Hepatocyte (in vitro differentiated cells): ENCODE measurements at places on chromosomes 13 and 19. TPM values are rescaled to one million over a fixed set of nuclear protein-coding genes. Genes with fewer than 3 reads are reported as not detected.

The CACNG8 gene
- total RNA-seq, result 0.13 TPM in 1 of 2 replicates, not detected in the other

The B3GLCT gene
- total RNA-seq, result 10.8 TPM in 2 replicates

The HPN gene
- total RNA-seq, result 150 and 162 TPM in 2 replicates

The RETN gene
- total RNA-seq, result not detected in 2 replicates

The ZNF331 gene
- total RNA-seq, result 12.8 and 15.6 TPM in 2 replicates

The SPACA4 gene
- total RNA-seq, result not detected in 2 replicates

The SELENOV gene
- total RNA-seq, result 0.50 and 2.0 TPM in 2 replicates

The TUBA3C gene
- not detected in 2 replicates for total RNA-seq

The FKRP gene
- 17.0 and 18.7 TPM in 2 replicates for total RNA-seq

DNA sequence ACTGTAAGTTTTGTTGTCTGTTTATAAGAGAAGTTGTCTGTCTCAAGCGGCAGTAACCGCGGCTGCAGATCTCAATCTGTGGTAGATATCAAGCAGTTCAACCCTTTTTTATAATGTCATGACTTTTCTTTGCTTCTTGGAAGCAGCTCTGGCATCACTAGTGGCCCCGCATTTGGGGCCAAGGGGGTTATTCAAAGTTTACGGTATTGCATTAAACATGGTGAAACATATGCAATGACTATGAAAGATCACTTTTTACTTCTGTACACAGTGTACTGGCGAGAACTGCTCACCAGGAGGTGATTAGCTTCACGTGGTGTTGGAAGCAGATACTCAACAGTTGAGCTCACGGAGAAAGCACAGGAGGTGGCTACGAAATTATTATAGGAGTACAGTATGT is 4.6 kb upstream of the FFAR3 start:
- no peak for DNase-seq
- H3K4me3 ChIP-seq, result no peak overlapping the region
- peak overlapping the region; percentile 39 for H3K27ac ChIP-seq

GRCh38 chr19:1739960-1740629 is 13.2 kb upstream of the ONECUT3 start:
- no peak overlapping the region for H3K27ac ChIP-seq
- H3K4me3 ChIP-seq, result no peak overlapping the region
- no peaks in the 10 kb centered on the region for H3K36me3 ChIP-seq
- H3K4me1 ChIP-seq, result no peaks in the 10 kb centered on the region

DNA sequence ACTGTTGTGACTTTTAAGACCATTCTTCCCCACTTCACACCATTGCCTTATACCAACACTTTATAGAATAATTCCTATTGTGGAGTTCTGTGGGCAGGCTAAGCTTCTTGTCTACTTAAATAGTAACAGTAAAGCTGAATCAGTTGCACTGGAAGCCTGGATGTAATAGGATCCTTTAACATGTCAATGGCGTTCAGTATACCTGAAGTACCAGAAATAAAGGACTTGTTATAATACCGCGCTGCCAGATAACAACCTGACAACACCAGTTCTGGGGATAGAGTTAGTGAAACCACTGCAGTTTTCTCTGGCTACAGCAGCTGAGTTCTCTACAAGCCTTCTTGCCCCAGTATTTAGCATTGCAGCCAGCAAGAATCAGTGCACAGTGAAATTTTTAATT is 52.0 kb upstream of the TNFRSF19 start:
- H3K36me3 ChIP-seq, result no peaks in the 10 kb centered on the region
- H3K27me3 ChIP-seq, result no peaks in the 10 kb centered on the region
- H3K4me1 ChIP-seq, result no peaks in the 10 kb centered on the region
- no peak overlapping the region for H3K4me3 ChIP-seq

- H3K27ac ChIP-seq, result no peak overlapping the region
- no peaks in the 10 kb centered on the region for H3K36me3 ChIP-seq
- no peaks in the 10 kb centered on the region for H3K4me1 ChIP-seq
- no peak for DNase-seq
- H3K27me3 ChIP-seq, result peaks cover 29% of the 10 kb centered on the region
Measured at GRCh38 chr19:46076031-46076880, 35.5 kb upstream of the IGFL4 start.

GRCh38 chr13:27534108-27534980 is 84.0 kb upstream of the MTIF3 start:
- H3K27ac ChIP-seq, result no peak overlapping the region
- H3K27me3 ChIP-seq, result no peaks in the 10 kb centered on the region
- no peak overlapping the region for H3K4me3 ChIP-seq
- H3K36me3 ChIP-seq, result no peaks in the 10 kb centered on the region

DNA sequence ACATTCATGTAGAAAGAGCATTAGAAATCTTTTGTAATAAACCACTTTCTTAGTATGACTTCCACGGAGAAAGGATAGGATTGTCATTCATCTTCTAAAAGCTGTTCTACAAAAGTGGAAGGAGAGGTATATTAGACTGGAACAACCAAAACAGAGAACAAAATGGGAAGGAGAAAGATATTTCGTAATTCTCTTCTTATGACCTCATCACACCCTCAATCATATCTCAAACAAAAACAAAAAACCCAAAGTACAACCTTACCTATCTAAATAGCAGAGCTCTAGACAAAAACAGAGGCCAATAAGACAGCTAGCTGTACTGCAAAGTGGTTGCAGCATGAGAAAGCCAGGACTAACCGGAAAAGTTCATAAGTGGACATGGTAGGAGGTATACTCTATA is 46.3 kb downstream of the DACH1 start:
- no peaks in the 10 kb centered on the region for H3K36me3 ChIP-seq
- H3K4me3 ChIP-seq, result no peak overlapping the region
- H3K4me1 ChIP-seq, result no peaks in the 10 kb centered on the region
- no peak for DNase-seq

- DNase-seq, result no peak
- H3K4me1 ChIP-seq, result no peaks in the 10 kb centered on the region
- no peak overlapping the region for H3K4me3 ChIP-seq
- H3K27me3 ChIP-seq, result no peaks in the 10 kb centered on the region
- H3K27ac ChIP-seq, result no peak overlapping the region
- no peaks in the 10 kb centered on the region for H3K36me3 ChIP-seq
Measured at GRCh38 chr13:110568612-110569011, 7.1 kb upstream of the RAB20 start.

- no peaks in the 10 kb centered on the region for H3K4me1 ChIP-seq
- DNase-seq, result no peak
- H3K36me3 ChIP-seq, result no peaks in the 10 kb centered on the region
- no peaks in the 10 kb centered on the region for H3K27me3 ChIP-seq
- no peak overlapping the region for H3K4me3 ChIP-seq
Measured at GRCh38 chr13:32857689-32858088, 158.5 kb upstream of the KL start.

GRCh38 chr19:38729653-38730469 is 14.4 kb downstream of the CAPN12 start:
- DNase-seq, result peak; percentile 82
- H3K4me1 ChIP-seq, result no peaks in the 10 kb centered on the region
- H3K36me3 ChIP-seq, result no peaks in the 10 kb centered on the region
- H3K27ac ChIP-seq, result peak overlapping the region; percentile 36
- H3K27me3 ChIP-seq, result no peaks in the 10 kb centered on the region
- H3K4me3 ChIP-seq, result no peak overlapping the region

- H3K4me3 ChIP-seq, result no peak overlapping the region
- peaks cover 16% of the 10 kb centered on the region for H3K4me1 ChIP-seq
- DNase-seq, result no peak
- H3K36me3 ChIP-seq, result no peaks in the 10 kb centered on the region
Measured at GRCh38 chr19:16258440-16258903, 60.8 kb downstream of the AP1M1 start.

DNA sequence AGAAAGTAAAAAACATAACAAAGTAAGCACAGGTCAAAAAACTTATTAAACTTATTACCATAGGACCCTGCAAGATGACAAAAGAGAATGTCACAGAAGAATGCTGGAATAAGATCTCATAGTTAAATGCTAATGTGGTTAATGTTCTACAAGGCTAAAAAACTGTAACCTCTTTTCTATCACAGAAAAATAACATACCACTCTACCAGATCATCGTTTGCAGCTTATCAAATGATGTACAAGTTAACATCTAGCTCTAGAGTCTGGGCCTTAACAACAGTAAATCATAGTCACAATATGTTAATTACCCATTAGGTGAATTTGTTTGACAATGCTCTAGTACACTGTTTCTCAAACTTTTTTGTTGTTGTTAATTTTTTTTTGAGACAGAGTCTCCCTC is 53.0 kb downstream of the NUFIP1 start:
- H3K36me3 ChIP-seq, result no peaks in the 10 kb centered on the region
- no peaks in the 10 kb centered on the region for H3K27me3 ChIP-seq
- no peak overlapping the region for H3K27ac ChIP-seq
- no peaks in the 10 kb centered on the region for H3K4me1 ChIP-seq
- no peak overlapping the region for H3K4me3 ChIP-seq
- DNase-seq, result no peak

GRCh38 chr19:1896508-1896907 is 8.7 kb upstream of the ADAT3 start:
- no peak for DNase-seq
- no peak overlapping the region for H3K27ac ChIP-seq
- no peaks in the 10 kb centered on the region for H3K27me3 ChIP-seq
- H3K4me1 ChIP-seq, result no peaks in the 10 kb centered on the region
- H3K4me3 ChIP-seq, result no peak overlapping the region
- no peaks in the 10 kb centered on the region for H3K36me3 ChIP-seq

GRCh38 chr13:32316501-32316900 is 1.2 kb downstream of the BRCA2 start:
- peak overlapping the region; percentile 99 for H3K27ac ChIP-seq
- no peaks in the 10 kb centered on the region for H3K27me3 ChIP-seq
- DNase-seq, result no peak
- H3K36me3 ChIP-seq, result no peaks in the 10 kb centered on the region
- H3K4me1 ChIP-seq, result no peaks in the 10 kb centered on the region
- H3K4me3 ChIP-seq, result peak overlapping the region; percentile 79

DNA sequence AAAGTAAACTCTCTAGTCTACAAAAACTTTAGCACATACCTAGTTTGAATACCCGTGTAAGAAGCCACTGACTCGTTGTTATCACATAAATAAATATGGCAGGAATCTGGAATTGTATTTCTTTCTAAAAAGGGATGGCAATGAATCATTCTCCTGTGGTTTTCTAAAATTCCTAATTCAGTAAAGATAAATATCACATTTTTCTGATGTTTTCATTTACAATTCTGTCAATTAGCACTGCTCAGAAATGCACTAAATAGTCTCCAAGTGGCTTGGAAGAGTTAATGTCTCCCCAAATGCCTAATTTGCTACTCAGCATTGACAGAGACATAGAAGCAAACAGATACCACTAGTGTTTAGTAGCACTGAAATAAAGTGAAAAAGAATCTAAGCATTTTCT is 547.7 kb upstream of the SLITRK1 start:
- DNase-seq, result no peak
- no peak overlapping the region for H3K4me3 ChIP-seq
- H3K27me3 ChIP-seq, result no peaks in the 10 kb centered on the region
- no peaks in the 10 kb centered on the region for H3K4me1 ChIP-seq

DNA sequence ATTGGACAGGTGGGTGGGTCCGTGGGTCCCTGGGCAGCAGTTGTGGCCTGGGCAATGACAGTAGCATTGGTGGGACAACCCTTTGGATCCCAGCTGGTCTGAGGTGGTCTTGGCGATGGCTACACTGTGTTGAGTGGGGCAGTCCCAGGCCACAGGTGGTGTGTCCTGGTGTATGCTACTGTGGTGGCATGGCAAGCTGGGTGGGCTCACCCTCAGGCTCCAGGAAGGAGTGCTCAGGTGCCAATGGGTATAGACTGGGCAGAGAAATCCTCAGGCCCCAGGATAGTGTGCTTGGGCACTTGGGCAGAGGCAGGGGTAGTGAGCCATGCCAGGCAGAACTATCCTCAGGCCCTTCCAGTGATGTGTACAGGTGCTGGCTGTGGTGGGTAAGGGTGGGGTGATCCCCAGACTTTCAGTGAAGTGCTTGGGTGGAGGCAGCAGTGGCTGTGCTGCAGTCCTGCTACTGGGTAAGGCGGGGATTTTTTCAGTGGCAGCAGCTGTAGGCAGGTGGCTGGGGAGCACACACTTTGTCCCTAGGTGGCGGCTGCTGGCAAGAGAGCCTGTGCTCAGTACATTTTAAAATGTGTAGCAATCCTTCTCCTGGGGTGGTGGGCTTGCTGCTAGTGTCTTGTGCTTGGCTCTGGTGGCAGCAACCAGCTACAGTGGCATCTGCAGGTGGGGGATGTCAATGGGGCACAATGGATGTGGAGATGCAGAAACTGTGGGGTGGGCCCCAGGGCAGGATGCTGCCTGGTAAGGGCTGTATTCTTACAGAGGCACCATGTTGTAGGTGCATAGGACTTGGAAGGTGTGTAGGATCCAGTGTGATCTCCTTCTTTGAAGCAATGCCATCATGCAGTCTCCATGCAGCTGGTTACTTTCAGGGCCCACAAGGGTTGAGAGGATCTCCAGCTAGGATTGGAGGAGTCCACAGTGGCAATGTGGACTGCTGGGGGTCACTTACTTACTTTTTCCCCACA is 64.9 kb downstream of the DNAJC3 start:
- no peaks in the 10 kb centered on the region for H3K36me3 ChIP-seq
- no peak overlapping the region for H3K4me3 ChIP-seq
- no peaks in the 10 kb centered on the region for H3K4me1 ChIP-seq
- no peaks in the 10 kb centered on the region for H3K27me3 ChIP-seq
- no peak overlapping the region for H3K27ac ChIP-seq

GRCh38 chr19:50357178-50358100 is 8.0 kb downstream of the NAPSA start:
- H3K27me3 ChIP-seq, result no peaks in the 10 kb centered on the region
- H3K4me3 ChIP-seq, result no peak overlapping the region
- H3K27ac ChIP-seq, result no peak overlapping the region
- H3K4me1 ChIP-seq, result no peaks in the 10 kb centered on the region

DNA sequence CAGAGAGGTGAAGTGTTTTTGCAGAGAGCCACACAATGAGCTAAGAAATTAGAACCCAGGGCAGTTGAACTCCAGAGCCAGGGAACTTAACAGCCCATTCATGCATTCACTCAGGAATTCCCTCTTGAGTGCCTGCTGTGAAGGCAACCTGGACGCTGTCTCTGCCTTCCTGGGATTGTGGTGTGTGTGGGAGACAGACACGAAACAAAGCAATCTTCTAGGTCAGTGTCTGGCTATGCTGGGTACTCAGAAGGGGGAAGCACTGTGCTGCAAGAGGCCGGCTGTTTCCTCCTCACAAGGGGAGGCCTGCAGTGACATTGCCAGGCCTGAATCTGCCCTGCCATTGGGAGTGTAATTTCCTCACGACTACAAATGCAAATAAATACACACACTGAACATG is 9.7 kb downstream of the BCKDHA start:
- DNase-seq, result no peak
- peak overlapping the region; percentile 31 for H3K27ac ChIP-seq
- no peaks in the 10 kb centered on the region for H3K36me3 ChIP-seq

DNA sequence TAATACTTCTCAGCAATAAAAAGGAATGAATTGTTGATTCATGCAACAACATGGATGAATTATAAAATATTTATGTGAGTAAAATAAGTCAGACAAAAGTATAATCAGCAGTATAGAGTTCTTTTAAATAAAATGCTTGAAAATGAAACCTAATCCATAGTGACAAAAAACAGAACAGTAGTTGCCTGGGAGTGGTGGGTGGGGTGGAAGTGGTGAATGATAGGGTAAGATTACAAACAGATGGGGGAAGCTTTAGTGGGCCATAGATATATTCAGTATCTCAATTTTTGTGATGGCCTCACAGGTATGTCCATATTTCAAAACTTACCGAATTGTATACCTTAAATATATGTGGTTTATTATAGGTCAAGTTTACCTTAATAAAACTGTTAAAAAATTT is 124.9 kb upstream of the UBL3 start:
- no peak overlapping the region for H3K4me3 ChIP-seq
- H3K36me3 ChIP-seq, result no peaks in the 10 kb centered on the region
- H3K27ac ChIP-seq, result no peak overlapping the region
- no peak for DNase-seq
